ENCODE measurements at places on chromosomes 2 and 18.

DNA sequence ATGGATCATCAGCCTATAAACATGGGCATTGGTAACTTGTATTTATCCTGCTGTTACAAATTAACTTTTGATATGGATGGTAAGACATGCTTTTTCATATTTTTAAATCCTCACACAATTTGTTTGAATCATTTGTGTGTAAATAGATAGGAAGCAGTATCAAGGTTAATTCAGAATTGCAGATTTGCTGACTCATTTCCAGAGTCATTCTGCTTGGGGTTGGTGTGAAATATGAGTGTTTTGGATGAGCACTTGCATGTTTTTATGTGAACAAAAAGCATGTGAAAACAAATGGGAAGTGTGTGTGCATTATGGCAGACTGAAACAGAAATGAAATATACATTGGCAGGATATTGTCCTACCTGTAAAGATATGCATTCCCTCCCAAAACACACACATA, 11.8 kb downstream of the CCDC85A start:
- DNase-seq, result no peak

GRCh38 chr2:833180-833579, 117.5 kb upstream of the SNTG2 start:
- DNase-seq, result no peak

DNA sequence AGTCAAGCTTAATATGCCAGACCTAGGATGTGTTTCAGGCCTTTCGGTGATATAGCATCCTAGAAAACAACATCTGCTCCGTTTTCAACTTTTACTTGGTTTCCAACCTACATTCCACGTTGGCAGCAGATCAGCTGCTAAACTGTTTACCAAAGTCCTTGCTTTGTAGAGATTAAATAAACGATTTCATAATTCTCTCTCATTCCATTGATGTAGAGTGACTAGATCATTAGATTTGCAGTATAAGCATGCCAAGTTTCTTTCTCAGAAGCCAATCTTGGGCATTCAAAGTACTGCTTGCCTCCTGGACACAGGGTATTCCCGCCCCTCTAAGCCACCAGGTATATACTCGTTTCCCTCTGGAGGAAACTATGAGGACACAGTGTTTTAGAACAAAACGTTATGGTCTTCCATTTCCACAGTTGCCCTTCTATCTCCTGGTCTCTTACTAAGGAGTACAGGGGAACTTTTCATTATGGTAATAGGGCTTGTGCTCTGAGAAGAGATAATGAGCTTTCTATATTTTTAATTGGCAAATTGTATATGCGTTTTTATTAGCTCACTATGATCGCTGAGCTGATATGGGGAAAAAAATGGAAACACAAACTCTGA, 10.5 kb upstream of the INSIG2 start:
- no peak for DNase-seq

GRCh38 chr2:196101325-196101991, 32.8 kb upstream of the DNAH7 start:
- DNase-seq, result no peak

- DNase-seq, result no peak
Observed at GRCh38 chr18:44850001-44850400, 169.3 kb downstream of the SETBP1 start.
